Frontal cortex (tissue), 4 donors: ENCODE measurements at places on chromosomes 6 and 20. TPM values are rescaled to one million over a fixed set of nuclear protein-coding genes. Genes with fewer than 3 reads are reported as not detected.

The RIMS4 gene
- 43.2 TPM for total RNA-seq

The CYP39A1 gene
- total RNA-seq: 2.9 TPM

The B3GALT4 gene
- 9.0 TPM for total RNA-seq

The C6orf132 gene
- total RNA-seq: under 0.01 TPM

The EMILIN3 gene
- total RNA-seq: 1.6 TPM

The MDFI gene
- 11.4 TPM for total RNA-seq

The EPHA7 gene
- total RNA-seq: 65.6 TPM

The SRSF12 gene
- total RNA-seq: 36.7 TPM

The ARMC12 gene
- total RNA-seq: 0.82 TPM
